CD4-positive, alpha-beta T cell treated with Interleukin-10 for 1 hour (primary cell): ENCODE measurements at places on chromosomes 1 and 21.
A peak's percentile ranks its signal among the peaks of the same experiment; 100 is the strongest.

DNA sequence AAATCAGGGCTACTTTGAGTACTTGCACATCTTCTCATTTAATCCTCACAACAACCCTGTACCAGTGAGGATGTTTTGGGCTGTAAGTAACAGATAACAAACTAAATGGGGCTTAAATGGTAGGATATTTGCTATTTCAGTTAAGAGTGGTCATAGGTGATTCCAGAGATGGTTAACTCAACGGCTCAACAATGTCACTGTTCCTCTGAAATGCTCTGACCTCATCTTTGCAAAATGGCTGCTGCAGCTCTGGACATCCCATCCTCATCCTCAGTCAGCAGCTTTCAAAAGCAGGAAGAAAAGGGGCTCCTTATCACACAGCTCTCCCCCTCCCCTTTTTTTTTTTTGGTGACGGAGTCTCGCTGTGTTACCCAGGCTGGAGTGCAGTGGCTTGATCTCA is 1.5 kb downstream of the LDLRAD2 start:
- no peak for DNase-seq

DNA sequence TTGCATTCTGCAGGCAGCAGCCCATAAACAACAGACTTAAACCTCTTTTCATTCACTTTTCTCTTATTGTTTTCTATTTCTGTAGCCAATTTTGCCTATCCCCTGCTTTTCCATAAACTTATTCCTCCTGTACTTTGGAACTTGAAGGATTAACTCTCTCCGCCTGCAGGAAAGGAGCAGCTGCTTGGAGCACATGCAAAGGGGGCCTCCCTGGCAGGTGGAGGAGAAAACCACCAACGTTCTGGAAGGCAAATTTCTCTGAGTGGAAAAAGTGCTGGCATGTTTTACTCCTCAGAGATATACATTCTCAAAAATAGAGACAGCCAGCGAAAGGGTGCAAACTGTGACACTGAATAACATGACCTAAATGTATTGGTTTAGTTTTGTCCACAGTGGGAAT is 33.6 kb downstream of the RGS21 start:
- DNase-seq: no peak

DNA sequence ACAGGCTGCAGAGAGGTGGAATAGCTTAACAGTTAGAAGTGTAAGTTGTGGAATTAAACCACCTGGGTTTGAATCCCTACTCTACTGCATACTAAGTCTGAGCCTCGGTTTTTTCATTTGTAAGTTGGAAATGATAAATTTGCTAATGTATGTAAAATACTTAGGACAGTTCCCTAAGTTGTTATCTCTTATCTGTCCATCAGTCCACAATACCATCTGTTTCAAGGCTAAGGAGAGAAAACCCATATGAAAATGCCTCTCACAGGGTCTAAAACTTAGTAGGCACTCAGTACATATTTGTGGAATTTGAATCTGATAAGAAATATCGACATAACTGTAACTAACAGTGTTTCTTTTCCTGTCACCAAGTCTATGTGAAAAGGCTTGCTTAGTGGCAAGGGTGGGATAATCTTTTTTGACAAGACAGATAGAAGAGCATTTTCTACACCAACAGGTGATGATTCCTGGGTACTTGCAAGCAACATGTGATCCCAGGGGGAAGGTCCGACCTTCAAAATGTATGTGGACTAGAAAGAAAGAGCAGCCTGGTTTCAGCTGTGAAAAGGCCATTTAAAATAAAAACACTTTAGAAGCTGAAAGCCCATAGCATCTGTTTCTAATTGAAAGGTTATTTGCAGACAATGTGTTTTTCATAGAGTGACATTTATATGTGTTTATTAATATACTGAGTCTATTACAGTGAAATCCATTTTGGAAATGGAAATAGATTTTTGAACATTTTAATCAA is 202.9 kb downstream of the HHAT start:
- DNase-seq: no peak

DNA sequence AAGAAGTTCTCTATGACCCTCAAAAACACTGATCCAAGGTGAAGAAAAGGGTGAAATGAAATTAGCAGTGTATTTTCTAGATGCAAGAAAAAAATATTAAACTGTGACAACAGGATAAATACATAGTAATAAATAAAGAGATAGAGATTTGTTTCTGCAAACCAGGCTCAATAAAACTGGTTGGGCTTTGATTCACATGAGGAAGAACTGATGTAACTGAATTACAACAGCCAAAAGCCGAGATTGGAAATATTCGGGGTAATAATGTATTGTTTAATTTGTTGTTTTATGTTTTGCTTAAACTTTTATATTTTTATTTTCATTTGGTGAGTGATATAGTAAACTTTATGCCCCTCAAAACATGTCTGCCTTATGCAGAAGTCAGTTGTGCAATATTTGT is 285.0 kb downstream of the BRINP3 start:
- DNase-seq: no peak

DNA sequence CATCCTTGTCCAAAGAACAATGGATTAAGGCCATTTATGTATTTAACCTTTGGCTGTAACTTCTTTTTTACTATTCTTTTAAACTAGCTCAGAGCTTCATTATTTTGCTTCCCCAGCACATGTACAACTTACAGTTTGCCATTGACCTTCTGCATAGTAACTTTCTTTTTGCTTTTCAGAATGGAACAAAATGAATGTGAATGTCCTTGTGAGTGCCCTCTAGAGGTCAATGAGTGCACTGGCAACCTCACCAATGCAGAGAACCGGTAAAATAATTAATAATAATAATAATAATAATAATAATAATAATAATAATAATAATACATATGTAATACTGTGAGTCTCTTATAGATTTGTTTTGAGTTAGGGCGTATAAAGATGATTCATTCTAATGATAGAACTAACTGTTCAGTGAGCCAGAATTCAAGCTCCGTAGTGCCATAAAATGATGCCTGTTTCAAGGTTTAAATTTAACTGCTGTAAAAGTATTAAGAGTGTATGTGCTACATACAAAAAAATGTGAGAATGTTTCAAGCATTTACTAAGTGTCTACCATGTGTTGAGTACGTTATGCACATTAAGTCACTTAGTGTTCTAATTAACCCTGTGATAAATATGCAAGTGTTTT is 69.0 kb upstream of the RAVER2 start:
- peak; percentile 18 for DNase-seq

DNA sequence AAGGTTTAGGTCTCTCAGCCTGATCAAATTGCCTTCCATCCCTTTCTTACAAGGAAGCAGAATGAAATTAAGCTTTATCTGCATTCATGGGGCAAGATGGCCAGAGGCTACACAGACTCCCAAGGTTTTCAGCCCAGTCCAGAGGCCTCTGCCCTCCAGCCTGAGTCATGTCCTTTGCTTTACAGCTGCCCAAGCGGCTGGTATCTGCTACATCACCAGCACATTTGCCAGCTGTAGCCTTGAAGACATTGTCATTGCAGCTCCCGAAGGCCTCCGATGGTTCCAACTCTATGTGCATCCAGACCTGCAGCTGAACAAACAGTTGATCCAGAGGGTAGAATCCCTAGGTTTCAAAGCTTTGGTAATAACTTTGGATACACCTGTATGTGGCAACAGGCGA is 16.0 kb downstream of the HAO2 start:
- no peak for DNase-seq

DNA sequence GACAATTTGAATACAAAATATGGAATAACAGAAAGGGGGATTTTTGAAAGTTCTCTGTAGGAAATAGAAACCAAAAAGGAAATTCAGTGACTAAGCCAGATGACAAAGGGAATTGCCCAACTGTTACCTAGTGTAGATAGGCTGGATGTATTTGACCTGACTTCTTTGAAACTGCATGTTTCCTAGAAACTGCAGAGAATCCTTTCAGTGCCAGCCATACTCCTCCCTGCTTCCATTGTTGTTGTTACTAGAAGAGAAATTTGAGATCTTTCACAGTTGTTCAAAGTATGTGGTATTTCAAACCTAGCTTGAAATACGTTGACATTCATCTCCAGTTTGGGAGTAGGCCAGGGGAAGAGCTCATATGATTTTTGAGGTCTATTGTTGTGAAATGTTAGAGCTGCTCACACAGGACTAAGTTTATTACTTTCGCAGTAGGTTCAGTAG is 1.8 kb upstream of the GBP5 start:
- peak; percentile 82 for DNase-seq

- no peak for DNase-seq
These were observed 49.0 kb downstream of the TOMM20 start for GRCh38 chr1:235079443-235080296.
